Psoas muscle (tissue), 8 donors: ENCODE measurements at places on chromosomes 16 and 17.

DNA sequence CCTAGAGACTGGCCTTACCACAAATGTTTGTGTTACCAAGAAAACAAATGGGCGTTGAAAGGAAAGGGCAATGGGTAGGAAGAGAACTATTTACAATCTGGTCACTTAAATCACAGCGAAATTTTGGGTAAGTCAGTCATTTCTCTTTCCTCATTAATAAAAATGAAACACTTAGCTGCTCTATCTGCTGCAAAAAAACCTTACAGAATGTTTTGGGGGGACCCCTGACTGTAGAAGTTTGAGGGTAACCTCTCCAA is 742 bp upstream of the NUTF2 start:
- no peak for DNase-seq

DNA sequence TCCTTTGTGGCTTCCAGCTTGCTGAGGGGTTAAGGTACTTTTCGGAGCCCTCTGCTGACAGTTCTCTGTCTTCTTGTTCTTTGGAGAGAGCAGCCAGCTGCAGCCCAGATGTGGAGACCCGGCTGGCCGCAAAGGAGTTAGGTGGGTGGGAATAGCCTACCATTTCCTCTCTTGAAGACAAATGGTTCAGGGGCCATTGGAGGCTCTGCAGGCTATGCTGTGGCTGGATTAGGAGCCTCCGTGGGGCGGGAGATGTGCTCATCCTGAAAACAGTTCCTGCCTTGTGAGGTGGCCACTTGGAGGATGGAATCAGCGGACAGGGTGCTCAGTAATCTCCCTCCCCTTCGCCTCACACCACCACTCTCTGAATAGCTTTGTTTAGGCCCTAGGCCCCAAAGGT is 30.3 kb downstream of the MEOX1 start:
- DNase-seq: no peak

GRCh38 chr17:61399131-61400065 is at the start of gene TBX2:
Gene TBX2 (plus strand): TSS chr17:61399843. CDS start chr17:61400177, 334 bp downstream.
- peak; percentile 64 for DNase-seq

DNA sequence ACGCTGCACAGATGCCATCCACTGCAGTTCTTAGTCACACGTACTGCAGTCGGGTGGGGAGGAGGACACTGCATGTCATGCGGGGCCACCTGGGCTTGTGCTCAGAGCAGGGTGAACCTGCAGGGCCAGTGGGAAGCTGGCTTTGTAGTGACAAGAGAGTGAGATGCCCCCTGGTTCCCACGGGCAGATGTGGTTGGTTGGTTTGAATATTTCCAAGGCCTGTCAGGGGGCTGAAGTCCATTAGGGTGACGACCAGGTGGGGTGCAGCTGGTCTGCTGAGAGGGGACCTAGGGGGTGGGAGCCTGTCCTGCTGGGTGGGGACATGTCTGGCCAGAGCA is 14.3 kb downstream of the ZNF213 start:
- peak; percentile 54 for DNase-seq

DNA sequence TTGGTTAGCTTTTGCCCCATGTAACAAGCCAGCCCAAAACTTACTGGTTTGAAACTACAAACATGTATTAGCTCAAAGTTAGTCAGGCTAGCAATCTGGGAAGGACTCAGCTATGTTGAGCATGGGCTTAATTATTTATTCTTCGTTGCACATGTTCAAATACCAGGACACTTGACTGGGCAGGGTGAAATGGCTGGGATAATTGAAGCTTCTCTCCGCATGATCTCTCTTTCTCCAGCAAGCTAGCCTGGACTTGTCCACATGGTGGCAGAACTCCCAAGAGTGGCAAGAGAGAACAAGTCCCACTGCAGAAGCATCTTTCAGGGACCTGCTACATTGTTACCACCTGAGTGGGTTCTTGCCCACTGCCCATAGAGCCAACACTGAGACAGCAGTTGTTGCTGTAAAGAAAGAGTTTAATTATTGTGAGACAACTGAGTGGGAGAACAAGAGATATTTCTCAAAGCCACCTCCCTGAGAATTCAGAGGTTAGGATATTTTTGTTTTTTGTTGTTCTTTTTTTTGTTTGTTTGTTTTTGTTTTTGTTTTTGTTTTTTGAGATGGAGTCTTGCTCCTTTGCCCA is 16.8 kb upstream of the ATF7IP2 start:
- DNase-seq: no peak
